Stimulated activated CD8-positive, alpha-beta memory T cell treated with anti-CD3 and anti-CD28 coated beads, Interleukin-12 subunit alpha, Interleukin-12 subunit beta, amount 100 ng/mL, for 4 hours (primary cell): ENCODE measurements at places on chromosomes 16 and 17.
A peak's percentile ranks its signal among the peaks of the same experiment; 100 is the strongest.

- no peak for DNase-seq
These were observed 14.4 kb upstream of the RNF213 start for GRCh38 chr17:80246266-80246681.

GRCh38 chr17:27327871-27328270 lies 34.0 kb downstream of the WSB1 start:
- no peak for DNase-seq

- peak; percentile 17 for DNase-seq
These were observed 1.0 kb downstream of the HERPUD1 start for GRCh38 chr16:56932721-56933619.

DNA sequence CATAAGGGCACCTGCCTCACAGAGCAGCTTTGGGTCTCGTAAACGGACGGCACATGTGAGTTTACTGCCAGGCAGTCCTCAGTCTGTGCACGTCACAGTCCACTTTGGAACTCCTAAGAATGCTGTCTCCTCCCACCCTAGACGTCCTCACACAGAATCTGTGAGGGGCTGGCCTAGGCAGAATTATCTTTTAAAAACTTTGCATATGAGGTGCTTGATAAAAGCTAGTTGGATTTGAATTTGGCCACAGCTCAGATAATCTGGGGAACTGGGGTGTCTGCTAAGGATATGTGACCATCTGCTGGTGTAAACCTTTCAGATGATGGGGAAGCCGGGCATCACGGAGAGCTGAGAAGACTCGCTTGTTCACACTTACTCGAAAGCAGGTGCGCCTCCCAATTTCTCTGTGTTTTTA lies 64.4 kb downstream of the METRNL start:
- DNase-seq = no peak

DNA sequence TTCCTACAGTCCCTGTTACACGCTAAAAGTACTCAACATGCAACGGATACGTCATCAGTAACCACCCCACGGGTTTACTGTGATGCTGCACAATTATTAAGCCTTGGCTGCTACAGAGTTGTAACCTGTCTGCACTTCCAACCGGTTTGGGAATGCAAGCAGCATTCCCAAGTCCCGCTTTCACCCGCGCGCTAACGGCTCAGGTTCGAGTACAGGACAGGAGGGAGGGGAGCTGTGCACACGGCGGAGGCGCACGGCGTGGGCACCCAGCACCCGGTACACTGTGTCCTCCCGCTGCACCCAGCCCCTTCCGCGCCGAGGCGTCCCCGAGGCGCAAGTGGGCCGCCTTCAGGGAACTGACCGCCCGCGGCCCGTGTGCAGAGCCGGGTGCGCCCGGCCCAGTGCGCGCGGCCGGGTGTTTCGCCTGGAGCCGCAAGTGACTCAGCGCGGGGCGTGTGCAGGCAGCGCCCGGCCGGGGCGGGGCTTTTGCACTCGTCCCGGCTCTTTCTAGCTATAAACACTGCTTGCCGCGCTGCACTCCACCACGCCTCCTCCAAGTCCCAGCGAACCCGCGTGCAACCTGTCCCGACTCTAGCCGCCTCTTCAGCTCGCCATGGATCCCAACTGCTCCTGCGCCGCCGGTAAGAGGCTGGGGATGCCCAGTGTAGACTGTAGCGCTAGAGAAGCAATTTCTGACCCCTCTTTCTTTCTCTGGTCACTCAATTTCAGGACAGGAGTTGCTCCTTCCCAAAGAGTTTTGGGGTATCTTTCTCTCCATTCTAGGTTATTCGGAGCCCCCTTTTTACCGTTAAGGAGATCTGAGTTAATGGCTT lies at the start of gene MT2A:
Gene MT2A, plus strand, starts transcription at position 542 of the 833 bp plus-strand sequence. Its CDS starts 72 bp downstream, at position 614.
- peak; percentile 78 for DNase-seq
